ENCODE measurements at places on chromosomes 6 and 20.

GRCh38 chr6:70103798-70104197, 199.1 kb downstream of the COL9A1 start:
- DNase-seq: no peak

DNA sequence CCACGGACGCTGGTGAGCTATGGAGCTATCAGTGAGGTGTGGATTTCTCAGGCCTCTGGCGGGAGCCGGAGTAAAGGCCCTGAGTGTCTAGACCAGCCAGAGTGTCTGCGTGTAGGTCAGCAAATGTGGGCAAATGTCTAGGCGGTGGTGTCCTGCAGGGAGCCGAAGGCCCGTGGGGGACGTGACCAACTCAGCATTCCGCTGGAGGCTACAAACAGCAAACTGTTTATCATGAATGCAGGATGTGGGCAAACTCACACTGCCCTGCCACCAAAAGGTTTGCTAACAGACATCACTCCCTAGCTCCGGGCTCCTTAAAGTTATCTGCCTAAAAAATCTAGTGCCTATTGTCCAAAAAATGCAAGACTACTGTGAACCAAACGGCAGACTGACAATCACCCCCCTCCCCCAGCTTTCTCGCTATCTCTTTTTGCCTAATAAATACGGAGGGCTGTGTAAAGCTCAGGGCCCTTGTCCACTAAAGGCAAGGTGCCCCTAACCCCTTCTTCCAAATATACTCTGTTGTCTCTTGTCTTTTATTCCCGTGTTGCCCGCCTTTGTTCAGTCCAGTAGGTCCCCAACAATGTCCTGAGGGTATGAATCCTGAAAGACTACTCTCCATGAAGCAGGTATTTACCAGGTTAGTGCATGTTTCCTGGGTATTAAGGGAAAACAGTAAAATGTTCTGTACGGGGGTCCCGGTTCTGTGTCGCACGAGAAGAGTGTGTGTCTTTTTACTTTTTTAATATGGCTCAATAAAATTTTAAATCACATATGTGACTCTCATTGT, 29.0 kb upstream of the AFDN start:
- no peak for DNase-seq

DNA sequence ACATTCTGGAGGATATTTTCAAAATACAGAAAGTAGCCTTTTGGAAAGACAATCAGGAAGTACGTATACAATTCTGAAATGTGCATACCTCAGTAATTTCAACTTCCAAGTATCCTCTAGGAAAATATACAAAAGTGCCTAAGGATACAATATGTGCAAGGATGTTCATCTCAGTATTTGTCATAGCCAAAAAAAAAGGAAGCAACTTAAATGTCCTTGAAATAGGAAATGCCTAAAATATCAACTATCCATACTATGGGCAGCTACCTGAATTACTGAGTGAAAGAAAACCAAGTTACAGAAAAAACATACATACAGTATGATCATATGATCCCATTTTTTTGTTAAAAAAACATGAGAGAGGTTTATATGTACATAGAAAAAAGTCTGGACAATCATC, 1.5 kb downstream of the PPIL1 start:
- no peak for DNase-seq

DNA sequence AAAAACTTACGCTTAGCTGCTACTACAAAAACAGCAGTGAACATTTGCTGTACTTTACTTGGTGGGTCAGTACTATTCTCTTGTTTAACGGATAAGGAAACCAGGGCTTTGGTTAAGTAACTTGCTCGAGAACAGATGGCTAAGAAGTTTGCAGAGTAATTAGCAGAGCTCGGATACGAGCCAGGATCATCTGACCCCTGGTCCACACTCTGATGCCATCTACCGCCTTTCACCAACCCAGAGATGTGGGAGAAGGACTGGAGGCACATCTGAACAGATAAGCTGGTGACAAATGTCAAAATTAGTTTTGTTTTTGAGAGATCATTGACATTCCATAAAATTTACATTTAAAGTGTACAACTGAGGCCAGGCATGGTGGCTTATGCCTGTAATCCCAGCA, 18.9 kb upstream of the RPL7L1 start:
- DNase-seq: no peak

DNA sequence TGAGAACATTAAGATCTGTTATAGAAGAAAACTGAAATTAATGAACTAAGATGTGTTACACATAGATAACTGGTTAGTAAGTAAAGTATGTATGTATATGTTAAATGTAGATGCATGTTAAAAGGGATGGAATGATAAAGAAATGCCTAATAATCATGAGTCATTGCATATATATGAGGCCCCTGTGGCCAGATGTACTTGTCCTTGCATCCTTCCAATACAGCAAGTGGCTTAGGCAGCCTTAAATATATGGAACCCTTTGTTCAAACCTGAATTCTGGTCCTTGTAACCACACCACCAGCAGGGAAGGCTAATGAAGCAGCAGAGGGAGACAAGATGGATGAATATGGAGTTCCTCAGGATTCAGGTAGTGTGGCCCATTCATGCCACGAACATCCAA, 9.8 kb upstream of the AKAP7 start:
- DNase-seq: no peak
